Left colon (tissue), 2 donors: ENCODE measurements at places on chromosomes 2 and 18.
A peak's percentile ranks its signal among the peaks of the same experiment; 100 is the strongest.

DNA sequence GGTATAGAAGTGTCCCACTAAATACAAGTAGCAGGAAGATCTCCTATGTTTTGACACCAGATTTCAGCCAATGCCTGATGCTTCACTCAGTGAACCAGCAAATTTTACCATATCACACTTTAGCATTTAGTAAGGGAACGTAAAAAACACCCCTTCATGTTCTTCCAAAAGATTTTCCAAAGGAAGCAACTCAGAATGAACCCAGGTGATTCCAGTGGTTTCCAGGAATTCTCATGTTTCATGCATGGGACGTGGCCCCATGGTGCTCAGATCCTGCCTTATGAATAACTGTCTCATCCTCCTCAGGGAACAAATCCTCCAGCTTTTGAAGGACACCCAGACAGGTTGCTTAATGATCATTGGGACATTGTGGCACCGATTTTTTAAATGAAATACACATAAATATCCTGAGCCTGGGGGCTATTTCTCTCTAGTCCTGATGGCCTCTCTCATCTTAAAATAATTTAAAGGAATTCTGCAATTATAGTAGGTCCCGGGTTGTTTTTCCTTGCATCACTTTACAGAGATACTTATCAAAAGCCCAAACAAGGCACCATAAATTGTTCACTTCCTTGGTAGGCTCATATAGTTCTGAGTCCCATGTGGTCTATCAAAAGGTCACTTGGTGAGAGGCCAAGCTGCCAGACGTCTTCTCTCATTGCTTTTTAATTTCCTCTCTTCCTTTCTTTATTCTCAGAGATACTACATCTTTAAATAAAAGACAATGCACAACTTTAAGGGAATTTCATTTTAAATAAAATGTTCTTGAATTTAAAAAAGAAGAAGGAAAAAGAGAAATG lies 261.0 kb downstream of the ZNF516 start:
- no peak for DNase-seq

- no peak for DNase-seq
Measured at GRCh38 chr2:46576875-46577274, 97.5 kb downstream of the TMEM247 start.

DNA sequence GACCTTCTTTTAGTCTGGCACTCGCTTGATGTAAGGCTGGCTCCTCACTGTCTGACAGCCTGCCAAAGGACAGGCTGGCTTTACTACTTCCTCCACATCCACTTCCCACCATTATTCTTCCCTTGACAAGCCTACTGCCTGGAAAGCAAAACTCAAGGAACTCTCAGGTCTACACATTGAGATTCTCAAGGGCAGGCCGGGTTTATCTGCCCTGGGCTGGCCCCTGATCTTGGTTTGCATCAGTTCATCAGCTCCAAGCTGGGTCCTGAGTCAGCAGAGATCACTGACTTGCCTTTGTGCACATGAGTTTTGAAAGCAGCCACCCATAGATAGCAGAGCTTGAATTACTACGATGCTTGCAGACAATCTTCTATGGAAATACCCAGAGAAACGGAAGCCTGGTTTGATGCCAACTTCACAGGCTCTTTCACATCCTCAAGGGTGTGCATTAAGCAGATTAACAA lies 53.9 kb downstream of the KCTD18 start:
- DNase-seq, result no peak

DNA sequence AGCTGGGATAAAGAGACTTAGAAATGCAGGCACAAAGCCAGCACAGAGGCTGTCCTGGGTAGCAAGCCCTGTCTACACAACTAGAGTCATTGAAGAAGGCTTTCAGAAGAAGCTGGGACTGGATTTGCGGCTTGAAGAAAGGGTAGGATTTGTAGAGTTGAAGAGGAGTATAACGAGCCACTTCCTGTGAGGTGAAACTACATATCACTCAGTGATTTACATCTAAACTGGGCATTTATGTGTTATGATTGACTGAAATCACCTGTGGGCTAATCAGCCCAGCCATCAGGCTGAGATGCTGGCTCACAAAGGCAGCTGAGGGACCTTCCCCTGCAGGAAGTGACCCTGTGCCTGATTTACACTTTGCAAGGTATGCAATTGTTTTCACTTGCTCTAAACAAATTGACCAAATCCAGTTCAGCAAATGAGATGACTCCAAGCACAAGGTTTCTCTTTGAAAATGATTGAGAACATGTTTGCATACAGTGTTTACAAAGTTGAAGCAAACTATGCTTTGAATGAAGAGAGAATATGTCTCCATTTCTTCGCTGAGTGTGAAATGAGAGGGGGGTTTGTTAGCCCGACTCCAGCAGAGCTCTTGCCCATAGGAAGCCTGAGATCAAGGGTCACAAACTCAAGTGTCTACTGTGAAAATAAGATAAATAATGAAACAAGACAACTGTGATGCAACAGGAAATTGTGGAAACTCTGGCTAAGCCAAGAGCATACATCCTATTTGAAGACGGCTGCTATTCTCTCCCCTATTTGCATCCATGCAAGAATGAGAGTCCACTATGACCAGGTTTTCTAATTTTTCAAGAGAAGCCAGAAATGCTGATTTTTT lies 69.3 kb upstream of the HK2 start:
- DNase-seq, result no peak

DNA sequence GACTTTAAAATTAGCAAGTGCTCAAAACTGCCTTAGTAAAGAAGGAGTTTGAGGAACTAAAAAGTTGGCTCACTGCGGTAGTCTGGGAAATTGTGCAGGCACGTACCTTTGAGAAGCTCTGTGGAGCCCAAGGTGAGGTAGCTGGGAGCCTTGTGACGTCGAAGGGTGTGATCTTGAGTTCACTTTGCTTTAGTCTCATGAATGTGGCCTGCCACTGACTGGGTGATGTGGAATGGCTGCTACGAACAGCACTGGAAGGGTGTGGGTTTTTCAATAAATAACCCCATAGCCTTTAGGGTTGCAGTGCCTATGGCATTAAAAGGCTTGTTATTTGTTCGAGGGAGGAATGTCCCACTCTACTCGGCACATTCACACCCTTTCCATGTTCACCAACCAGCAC lies 312.3 kb downstream of the PRKCE start:
- DNase-seq, result no peak

DNA sequence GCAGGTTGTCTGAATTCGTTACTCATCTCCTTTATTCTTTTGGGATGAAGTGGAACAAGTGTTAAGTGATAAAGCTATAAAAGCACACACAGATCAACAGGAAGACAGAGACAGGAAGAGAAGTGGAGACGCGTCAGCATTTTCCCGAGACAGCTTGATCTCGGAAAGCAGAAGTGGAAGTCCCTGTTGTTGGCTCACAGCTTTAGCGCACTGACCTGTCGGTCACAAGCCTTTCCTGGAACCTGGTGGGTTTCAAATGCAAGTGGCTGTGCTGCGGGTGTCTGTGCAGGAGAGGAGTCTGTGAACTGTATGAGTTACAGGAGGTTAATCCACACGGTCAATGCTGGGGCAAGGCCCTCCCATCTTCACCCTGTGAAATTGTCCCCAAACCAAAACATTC lies 116.6 kb upstream of the PELI1 start:
- peak; percentile 38 for DNase-seq

DNA sequence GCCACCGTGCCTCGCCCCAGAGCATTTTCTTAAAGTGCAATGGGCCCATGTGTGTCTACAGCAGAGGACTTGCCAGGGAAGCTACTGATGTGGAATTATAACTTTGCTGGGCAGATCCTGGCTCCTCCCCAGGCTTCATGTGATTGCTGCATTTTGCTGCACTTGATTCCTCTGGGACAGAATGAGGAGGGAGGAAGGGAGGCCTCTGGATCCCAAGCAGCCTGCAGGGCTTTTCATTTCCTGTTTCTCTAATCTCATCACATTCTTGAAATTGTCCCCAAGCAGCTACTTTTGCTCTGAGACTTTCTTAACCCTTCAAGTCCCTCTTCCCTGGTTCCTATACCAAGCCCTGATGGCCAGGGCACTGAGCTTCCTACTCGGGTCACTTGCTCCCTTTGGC lies 134.4 kb upstream of the SEC11C start:
- DNase-seq, result no peak

- DNase-seq, result no peak
Measured at GRCh38 chr18:53508529-53508928, 715.9 kb downstream of the MBD2 start.

GRCh38 chr2:151757861-151758260 lies 23.6 kb upstream of the NEB start:
- no peak for DNase-seq

GRCh38 chr2:44869761-44870160 lies 71.7 kb upstream of the SIX3 start:
- DNase-seq, result no peak

DNA sequence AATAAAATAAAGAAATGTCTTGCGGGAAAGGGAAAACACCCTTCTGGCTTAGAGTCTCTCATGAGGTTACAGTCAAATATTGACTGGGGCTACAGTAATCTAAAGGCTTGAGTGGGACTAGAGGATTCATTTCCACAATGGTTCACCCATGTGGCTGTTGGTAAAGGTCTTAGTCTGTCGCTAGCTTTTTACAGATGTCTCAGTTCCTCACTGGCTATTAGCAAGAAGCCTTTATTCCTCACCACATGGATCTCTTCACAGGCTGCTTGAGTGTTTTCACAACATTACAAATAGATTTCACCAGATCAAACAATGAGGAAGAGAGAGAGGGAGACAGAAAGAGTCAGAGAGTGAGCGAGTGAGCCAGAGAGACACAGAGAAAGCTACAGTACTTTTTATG lies 8.3 kb upstream of the ZC3H15 start:
- DNase-seq, result no peak

DNA sequence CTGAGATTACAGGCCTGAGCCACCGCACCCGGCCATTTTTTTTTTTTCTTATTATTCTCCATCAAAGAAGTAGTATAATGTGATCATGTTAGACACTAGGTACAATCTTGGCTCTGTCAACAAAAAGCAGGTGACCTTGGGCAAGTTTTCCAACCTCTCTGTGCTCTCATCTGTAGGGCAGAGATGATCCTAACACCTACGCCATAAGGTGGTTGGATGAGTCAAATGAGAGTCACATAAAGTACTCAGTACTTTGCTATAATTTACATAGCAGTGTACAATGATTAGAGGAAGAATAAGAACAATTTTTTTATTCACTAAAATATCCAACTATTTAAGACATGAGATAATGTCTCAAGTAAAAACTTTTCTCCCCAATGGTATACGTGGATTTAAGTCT lies 128.6 kb downstream of the TGIF1 start:
- DNase-seq, result no peak

GRCh38 chr2:35294636-35295263 lies 1060.8 kb upstream of the CRIM1 start:
- DNase-seq, result no peak

DNA sequence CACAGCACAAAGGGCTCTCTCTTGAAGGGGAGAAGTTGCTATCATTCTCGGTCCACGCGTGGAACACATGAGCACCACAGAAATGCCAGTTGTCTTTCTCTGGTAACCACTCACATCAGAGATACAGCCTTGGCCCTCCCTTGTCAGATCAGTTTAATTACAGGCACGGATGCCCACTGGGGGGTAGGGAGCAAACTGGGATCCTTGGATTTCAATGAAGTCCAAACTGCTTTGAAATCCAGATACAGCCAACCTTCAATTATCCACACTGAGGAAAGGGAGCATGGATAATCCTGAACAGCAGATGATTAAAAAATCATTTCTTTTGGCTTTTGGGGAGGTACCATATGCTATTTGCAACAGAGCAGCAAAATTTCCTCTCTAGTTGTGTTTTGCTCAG lies 63.7 kb upstream of the DAPL1 start:
- no peak for DNase-seq

- no peak for DNase-seq
Measured at GRCh38 chr2:9771101-9771449, 72.2 kb upstream of the TAF1B start.

- DNase-seq, result no peak
Measured at GRCh38 chr18:42941021-42941420, 174.5 kb downstream of the RIT2 start.

- DNase-seq, result no peak
Measured at GRCh38 chr2:10918661-10919409, 7.1 kb downstream of the KCNF1 start.

DNA sequence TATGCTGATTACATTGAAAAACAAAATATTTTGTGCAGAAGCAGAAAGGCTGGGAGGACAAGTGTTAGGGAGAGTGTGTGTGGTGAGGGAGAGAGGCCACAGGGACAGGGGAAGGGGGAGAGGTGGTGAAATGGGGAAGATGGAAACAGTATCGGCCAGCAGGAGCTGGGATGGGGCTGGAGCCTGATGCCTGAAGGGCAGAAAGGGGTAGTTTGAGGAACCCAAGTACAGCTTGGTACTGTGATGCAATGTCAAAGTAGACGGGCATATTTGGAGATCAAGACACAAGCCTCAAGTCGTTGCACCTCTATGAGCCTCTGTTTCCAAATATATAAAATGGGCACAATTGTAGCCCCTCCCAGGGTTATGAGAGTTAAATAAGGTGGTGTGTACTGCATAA lies 152.1 kb downstream of the LPIN1 start:
- no peak for DNase-seq

DNA sequence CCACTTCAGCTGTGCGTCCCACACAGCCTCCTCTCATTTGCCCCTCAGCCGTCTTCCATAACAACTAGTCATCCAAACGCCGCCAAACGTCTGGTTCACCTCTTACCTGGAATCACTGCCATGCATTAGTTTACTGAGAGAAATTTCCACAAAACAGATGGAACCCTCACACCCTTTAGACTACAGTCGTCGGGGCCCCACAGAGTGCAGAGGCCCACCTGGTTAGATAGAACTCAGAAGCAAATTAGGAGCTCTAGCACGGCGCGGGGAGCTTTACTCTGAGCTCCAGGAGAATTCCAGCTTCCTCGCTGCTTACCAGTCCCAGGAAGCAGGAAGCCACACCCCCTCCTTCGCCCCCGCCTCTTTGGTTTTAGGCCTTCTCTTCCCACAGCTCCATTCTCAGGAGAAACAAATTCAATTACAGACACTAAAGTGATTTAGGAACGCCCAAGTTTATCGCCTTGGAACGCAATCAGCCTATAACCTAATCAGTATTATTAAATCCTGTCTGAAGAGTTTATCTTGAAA lies 9.4 kb downstream of the RNU2-63P start:
- peak; percentile 38 for DNase-seq

DNA sequence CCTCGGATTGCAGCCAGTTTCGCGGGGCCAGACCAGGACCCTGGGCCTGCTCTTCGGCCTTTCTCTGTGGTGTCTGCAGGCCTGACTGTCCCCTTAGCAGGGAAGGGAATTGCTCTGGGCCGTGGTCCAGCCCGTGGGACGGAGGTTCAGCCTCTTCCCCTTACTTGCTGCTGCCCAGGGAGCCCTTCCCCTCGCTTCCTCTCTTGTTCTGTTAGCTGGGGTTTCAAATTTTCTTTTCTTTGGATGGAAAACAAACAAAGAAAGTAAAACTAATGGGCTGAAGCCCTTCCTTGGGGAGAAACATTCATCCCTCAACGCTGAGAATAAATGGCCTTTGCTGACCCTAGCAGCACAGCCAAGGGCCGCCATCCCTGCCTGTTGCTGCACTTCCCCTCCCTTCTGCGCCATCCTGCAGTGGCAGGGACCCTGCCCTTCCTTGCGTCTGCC lies 52.4 kb downstream of the ASAP2 start:
- DNase-seq, result no peak
